ENCODE measurements at places on chromosomes 11 and 22.

DNA sequence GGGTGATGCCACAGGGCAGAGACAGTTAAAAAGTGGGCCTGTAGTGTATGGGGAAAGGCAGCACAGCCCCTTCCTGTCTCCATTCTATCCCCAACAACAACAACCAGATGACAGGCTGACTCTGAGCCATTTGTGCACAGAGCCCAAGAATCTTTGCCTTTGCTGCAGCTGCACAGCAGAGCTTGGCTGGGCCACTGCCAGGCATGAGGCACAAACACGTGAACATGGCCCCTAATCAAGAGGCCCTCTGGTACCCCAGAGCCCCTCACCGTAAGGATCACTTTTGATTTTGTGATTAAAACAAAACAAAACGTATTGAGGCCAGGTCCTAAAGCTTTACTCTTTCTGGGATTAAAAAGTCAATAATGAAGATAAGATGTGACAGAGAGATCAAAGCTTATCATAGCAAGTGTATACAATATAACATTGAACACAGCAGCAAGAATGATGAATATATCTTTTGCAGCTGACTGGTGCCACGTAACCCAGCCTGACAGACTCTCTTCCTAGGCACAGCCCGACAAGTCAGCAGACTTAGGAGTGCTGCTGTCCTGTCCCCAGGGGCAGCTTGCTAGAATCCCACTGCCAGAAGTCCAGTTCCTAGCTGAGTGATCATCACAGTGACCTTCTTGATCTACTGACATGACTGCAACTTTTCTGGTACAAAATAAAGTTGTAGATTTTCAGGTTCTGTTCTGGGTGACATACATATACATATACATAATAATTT is 117.8 kb downstream of the SERGEF start:
- no peak for DNase-seq

DNA sequence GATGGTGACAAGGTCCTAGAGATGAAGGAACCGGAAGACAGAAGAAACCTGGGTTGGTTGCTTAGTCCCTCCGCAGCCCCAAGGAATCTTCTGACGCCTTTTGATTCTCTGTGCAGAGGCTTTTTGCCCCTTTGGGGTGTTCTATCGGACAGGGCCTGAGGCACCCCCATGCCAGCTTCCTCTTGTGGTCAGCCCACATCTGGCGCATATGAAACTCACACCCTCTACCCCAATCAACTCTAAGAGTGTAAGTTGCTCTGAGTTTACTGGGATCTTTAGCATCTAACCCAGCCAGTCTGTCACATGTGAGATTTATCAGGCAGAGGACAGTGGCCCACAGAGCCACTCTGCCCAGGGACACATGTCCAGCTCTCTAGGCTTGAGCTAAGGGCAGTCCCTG is 17.4 kb downstream of the RASD2 start:
- DNase-seq: no peak

DNA sequence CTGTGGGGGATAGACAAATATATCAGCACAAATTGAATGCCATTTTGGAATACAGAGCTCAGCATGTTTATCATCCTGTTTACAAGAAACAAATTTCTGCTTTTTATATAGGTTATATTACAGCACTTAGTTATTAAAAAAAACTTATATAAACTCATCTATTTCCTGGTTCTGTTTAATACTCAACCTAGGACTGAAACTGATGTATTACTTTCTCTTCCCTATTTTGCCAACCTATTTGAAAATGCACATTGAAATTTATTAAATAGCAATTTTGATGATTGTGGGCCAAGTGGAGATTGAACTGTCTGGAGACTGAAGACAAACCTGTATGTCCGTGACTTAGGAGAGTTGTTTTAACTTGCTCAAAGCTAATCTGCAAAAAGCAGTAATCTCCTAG is 288.3 kb upstream of the ANO3 start:
- DNase-seq: no peak

DNA sequence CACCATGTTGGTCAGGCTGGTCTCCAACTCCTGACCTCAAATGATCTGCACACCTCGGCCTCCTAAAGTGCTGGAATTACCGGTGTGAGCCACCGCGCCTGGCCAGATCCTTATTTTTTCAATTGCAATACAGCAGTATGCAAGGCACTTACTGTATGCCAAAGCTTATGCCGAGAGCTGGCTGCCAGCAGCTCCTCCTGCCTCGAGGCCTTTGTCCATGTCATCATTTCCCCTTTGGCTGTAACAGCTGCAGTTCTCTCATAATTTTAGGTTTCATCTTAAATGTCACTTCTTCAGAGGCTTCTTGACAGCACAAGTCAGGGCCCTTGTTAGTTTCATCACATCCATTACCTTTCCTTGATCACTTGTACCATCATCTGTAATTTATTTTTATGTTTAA is 1.5 kb upstream of the SREBF2 start:
- no peak for DNase-seq

- peak; percentile 67 for DNase-seq
Observed at GRCh38 chr11:118434123-118434552, 2.2 kb upstream of the KMT2A start.

- no peak for DNase-seq
Observed at GRCh38 chr11:81725701-81726100, 1008.0 kb downstream of the FAM181B start.

DNA sequence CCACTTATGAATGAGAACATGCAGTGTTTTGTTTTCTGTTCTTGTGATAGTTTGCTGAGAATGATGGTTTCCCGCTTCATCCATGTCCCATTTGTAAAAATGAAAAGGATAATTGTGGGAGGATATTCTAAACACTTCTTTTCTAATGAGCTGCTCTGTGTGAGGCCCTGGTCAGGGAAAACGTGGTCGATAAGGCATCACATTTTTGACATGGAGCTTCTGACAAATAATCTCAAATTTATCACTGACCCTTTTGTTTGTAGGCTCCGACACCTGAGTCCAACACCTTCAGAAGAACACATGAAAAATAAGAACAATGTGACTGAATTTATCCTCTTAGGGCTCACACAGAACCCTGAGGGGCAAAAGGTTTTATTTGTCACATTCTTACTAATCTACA is at the start of gene OR4A15:
Gene OR4A15 (plus strand): TSS at position 301 of the 400 bp plus-strand sequence. CDS start 0 bp downstream, at position 301.
- no peak for DNase-seq

DNA sequence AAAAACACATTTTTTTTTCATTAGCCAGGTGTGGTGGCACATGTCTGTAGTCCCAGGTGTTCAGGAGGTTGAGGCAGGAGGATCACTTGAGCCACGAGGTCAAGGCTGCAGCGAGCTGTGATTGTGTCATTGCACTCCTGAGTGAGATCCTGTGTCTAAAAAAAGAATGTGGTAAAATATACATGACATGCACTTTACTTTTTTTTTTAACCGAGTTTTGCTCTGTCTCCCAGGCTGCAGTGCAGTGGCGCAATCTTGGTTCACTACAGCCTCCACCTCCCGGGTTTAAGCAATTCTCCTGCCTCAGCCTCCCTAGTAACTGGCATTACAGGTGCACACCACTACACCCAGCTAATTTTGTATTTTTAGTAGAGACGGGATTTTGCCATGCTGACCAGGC is 22.5 kb upstream of the CLDN5 start:
- no peak for DNase-seq

DNA sequence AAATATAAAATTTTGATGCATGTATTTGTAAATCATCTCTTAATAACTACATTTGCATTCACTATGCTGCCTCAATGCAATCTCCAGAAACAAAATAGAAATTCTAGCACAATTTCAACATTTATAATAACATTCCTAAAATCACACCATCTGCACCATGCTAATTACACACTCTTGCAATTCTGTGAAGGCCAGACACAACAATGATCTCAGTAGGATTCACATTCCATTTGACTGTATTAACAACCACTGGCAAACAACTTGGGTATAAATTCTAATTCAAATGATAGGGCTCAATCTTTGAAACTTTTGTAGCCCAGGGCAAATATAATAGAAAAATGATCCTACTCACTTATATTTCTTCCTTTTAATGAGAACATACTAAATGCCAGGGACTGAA is 25.9 kb downstream of the RAB6A start:
- DNase-seq: no peak

- no peak for DNase-seq
Observed at GRCh38 chr11:19183646-19184045, 18.1 kb downstream of the CSRP3 start.

- DNase-seq: no peak
Observed at GRCh38 chr22:46833228-46833627, 70.8 kb downstream of the TBC1D22A start.

DNA sequence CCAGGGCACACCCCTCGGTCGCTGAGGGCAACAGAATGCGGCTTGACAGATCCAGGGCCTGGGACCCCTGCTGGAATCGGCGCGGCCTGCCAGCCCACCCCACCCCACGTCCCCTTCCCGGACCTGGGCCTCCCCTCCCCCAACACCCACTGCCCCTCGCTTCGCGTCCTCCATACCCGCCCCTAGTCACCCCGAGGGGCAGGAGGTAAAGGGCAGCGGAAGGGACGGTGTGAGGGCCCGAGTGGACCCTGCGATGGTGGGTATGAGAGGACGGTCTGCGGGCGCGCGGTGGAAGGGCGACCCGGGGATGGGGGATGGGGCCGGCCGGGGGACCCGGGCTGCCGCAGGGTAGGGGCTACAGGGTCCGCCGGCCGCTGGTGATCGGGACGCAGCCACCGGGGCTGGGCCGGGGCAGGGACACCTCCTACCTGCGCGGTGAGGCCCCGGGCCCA is 311 bp downstream of the APBB1 start:
- DNase-seq: no peak

- DNase-seq: no peak
Observed at GRCh38 chr11:132588366-132588765, 943.9 kb downstream of the OPCML start.

GRCh38 chr11:106101819-106102218 is 24.4 kb downstream of the AASDHPPT start:
- no peak for DNase-seq

DNA sequence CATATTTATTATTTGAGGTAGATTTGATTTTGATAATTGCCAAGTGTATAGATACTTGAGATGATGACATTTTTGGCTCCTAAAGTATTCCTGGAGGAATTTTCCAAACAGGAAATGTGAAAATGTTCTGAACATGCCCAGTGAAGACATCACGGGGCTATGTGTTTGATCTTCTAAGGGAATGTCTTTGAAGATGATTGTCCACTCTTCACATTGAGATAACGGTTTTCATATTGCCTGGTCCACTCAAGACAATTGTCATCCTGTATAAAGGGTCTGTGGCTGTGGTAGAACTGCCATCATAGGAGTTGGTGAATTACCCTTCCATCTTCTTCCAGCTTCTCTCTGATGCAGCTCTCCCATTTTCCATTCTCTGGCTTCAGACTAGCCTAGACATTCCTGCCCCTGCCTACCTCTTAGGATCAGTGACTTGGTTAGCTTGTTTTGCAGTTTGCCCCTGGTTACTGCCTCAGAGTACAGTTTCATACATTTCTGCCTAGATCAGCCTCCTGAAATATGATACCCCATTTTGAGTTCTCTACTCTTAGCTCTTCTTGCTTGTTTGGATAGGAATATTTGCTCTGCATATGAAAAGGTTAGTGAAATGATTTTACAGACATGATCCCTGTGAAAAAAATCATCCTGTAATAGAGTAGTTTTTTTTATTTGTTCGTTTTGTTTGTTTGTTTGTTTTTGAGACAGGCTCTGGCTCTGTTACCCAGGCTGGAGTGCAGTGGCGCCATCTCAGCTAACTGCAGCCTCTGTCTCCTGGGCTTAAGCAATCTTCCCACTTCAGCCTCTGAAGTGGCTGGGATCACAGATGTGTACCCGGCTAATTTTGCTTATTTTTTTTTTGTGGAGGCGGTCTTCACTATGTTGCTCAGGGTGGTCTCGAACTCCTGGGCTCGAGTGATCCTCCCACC is 111.4 kb upstream of the SORL1-AS1 start:
- no peak for DNase-seq

GRCh38 chr11:9643751-9644150 is 20.1 kb upstream of the SWAP70 start:
- DNase-seq: no peak

DNA sequence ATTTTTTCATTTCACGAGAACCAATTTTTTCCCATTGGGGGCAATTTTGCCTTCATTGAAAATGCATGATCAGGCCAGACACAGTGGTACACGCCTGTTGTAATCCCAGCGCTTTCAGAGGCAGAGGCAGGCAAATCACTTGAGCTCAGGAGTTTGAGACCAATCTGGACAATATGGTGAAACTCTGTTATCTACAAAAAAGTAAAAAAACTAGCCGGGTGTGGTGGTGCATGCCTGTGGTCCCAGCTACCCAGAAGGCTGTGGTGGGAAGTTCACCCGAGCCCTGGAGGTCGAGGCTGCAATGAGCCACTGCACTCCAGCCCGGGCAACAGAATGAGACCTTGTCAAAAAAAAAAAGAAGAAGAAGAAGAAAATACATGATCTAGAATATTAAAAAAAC is 19.2 kb upstream of the UPK3A start:
- no peak for DNase-seq

GRCh38 chr22:24426851-24427499 is 424 bp upstream of the ADORA2A start:
- DNase-seq: no peak

DNA sequence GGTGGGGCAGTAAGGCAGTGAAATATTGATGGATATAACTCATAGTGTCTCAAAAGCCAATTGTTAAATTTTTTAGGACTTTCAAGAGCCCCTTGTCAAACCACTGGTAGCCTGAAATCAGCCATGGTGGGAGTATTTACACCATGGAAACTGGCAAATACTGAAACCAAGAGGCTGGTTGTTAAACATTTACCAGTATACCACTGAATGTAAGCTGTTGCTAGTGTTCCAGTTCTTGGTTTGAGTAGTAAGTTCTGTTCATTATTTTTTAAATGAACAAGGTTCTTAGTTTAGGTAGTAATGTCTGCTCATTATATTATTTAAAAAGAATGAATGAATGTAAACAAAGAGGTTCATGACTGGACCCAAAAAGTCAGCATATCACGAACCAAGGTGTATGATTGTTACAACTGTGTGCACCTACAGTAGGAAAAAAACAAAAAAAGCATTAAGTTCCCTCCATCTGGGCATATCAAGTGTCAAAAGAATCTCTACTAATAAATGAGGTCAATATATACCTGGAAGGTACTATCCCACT is 4.5 kb upstream of the EIF3F start:
- no peak for DNase-seq

DNA sequence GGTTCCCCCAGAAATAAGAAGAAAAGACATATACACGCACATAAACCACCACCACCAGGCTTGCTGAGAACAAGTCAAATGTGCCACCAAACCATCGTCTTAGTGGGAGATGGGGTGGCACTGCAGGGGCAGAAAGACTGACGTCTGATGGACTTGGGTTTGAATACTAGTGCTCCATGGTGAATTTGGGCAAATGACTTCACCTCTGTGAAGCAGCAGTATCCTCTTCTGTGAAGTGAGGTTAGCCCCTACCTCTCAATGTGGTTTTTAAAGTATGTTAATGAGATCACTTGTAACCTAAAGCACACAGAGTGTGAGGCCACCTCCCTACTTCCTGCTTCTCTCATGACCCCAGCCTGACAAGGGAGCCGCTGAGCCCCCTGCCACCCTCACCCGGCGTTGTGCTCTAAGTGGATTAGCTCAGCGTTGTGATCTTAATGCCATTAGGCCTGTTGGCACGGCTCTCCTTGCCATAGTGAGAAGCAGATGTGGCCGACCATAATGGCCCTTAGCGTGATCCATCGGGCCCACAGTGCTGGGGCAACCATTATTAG is 14.4 kb downstream of the ZBTB16 start:
- peak; percentile 32 for DNase-seq

Measured in CD4-positive, alpha-beta T cell treated with Interleukin-2 at 100 ng/mL for 4 hours (primary cell).